ENCODE measurements at places on chromosomes 1 and 21. TPM values are rescaled to one million over a fixed set of nuclear protein-coding genes. Genes with fewer than 3 reads are reported as not detected.

Gene SPATA21
- total RNA-seq: not detected

Gene FLG2
- total RNA-seq: not detected

DNA sequence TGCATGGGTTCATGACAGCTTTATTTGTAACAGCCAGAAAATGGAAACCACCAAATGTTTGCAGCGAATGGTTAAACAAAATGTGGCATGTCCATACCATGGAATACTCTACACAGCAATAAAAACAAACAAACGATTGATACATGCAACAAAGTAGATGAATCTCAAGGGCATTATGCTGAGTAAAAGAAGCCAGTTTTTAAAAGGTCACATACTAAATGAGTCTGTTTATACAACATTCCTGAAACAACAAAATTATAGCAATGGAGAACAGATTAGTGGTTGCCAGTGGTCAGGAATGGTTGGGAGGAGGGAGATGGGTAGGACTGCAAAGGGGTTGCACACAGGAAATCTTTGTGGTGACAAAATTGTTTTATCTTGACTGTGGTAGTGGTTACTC, 202.4 kb upstream of the UBE2U start:
- peaks cover 5% of the 10 kb centered on the region for H3K36me3 ChIP-seq
- no peak overlapping the region for H3K27ac ChIP-seq
- no peaks in the 10 kb centered on the region for H3K27me3 ChIP-seq
- H3K4me3 ChIP-seq: no peak overlapping the region

Gene CCDC28B
- 8.5 TPM for total RNA-seq
